Cortex of kidney (tissue), 1 donor: ENCODE measurements at places on chromosomes 11 and 22.

GRCh38 chr11:28566339-28567089 is 458.3 kb downstream of the METTL15 start:
- no peak for DNase-seq

GRCh38 chr11:7060868-7061267 is 27.9 kb upstream of the RBMXL2 start:
- DNase-seq: no peak

- no peak for DNase-seq
Measured at GRCh38 chr11:128469220-128469619, 118.1 kb downstream of the ETS1 start.

DNA sequence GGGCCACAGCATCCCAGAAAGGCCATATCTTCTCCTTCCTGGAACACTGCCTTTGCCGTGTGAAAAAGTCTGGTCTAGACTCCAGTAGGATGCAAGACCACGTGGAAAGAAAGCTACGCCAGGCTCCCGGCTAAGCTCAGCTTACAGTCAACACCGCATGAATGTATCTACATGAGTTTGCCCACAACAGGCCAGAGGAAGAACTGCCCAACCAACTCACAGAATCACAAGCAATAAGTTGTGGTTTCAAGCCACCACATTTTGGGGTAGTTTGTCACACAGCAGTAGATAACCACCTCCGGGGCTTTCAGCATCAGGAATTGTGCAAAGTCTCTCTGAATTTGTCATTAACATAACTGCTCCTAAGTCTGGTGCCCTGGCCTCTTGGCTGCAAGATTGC is 27.3 kb downstream of the HSPA8 start:
- DNase-seq: no peak

DNA sequence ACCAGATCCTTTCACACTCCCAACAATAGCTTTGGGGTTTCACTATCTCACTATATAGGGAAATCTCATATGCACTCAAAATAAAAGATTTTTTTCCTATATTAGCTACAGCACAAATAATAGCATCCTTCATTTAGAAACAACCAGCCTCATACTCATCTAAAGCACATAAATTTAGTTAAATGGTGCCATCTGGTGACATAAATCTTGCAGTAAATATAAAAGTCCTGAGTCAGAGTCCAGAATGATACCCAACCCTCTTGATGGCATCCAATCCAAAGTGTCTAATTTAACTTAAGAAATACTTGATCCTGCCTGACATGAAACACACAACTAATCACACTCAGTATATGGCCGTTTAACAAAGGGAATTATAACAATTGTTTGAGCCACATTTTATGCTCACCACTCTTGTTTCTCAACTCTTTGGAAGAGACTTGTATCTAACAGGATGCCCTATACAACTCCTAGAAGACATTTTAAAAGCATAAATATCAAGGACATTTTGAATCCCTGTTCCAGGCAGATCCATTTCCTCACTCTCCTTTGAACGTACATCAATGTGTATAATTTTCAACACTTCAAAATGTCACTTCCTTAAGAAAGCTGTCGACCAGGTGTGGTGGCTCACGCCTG is 36.2 kb downstream of the DLG2 start:
- no peak for DNase-seq

DNA sequence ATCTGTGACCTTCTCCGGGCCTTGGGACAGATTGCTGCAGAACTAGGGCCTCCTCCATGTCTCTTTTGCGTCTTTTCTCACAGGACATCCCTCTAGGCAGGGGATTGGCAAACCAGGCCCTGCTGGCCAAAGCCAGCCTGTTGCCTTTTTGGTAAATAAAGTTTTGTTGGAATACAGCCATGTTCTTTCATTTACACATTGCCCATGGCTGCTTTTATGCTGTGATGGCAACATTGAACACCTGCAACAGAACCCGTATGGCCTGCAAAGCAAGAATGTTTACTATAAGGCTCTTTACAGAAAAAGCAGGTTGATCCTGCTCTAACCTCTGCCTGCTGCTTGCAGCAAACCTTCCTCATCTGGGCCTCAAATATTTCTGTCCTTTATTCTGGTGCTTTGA is 56.8 kb upstream of the B3GAT1 start:
- no peak for DNase-seq
